ENCODE measurements at places on chromosomes 16 and 17.

GRCh38 chr16:69100071-69100691, 5.3 kb upstream of the HAS3 start:
- no peak for DNase-seq

DNA sequence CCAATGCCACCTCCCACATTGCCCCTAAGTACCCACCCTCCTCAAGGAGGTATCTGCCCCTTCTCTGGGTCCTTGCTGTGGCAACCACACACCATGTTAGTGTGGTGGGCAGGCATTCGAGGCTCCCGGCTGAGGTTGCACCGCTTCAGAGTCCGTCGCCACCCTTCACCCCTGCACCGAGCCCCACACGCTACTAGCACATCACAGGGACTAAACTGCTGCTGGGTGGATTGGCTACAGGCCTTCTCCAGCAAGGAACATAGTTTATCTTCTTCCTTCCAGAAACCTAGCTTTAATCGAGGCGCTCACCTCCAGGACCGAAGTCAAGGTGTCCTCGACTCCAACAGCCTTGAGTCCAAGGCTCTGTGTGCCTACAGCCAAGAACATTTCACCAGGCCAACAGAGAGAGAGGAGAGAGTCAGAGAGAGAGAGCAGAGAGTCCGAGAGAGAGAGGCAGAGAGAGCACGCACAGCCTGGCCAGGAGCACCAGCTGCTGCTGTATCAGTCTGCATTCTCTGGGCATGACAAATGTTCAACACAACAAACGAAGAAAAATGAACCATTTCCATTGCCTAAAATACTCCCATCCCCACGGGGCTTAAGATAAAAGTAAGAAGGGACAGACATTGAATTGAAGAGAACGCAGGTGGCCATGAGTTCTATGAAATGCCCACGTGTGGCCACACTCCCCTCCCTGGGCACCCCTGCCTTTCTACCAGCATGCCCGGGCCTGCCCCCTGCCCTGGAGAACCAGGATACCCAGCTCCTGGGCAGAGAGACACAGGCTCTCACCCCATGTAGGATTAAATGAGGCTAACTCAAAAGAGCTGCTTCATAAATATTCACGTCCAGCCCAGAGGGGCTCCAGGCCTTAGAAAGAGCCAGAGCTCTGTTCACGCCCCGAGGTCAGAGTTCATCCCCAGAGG, 94.9 kb downstream of the RBFOX3 start:
- no peak for DNase-seq

- DNase-seq, result peak; percentile 80
These were observed 13.3 kb upstream of the CD300LD start for GRCh38 chr17:74605361-74605760.

GRCh38 chr16:2927010-2927646, 15.4 kb downstream of the FLYWCH1 start:
- DNase-seq, result peak; percentile 88

GRCh38 chr17:2687074-2687418, 24.5 kb downstream of the CLUH start:
- DNase-seq, result no peak

- no peak for DNase-seq
These were observed 24.6 kb upstream of the SHISA9 start for GRCh38 chr16:12876778-12877177.

GRCh38 chr17:72862276-72862999, 230.1 kb downstream of the SLC39A11 start:
- no peak for DNase-seq

Measured in AG20443 (cell line).